ENCODE measurements at places on chromosomes 13 and 19.
A peak's percentile ranks its signal among the peaks of the same experiment; 100 is the strongest.

DNA sequence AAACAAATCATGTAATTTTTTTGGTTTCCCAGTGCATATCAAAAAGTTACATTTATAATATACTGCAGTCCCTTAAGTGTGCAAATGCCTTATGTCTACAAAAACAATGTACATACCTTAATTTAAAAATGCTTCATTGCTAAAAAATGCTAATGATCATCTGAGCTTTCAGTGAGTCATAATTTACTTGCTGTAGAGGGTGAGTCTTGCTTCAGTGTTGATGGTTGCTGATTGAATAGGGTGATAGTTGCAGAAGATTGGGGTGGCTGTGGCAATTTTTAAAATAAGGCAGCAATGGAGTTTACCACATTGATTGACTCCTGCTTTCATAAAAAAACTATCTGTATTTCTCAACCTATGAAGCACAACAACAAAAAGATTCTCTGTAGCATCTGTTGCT, 613.9 kb downstream of the TBC1D4 start:
- DNase-seq: no peak

- DNase-seq: no peak
Measured at GRCh38 chr13:103873725-103874124, 807.5 kb upstream of the SLC10A2 start.

DNA sequence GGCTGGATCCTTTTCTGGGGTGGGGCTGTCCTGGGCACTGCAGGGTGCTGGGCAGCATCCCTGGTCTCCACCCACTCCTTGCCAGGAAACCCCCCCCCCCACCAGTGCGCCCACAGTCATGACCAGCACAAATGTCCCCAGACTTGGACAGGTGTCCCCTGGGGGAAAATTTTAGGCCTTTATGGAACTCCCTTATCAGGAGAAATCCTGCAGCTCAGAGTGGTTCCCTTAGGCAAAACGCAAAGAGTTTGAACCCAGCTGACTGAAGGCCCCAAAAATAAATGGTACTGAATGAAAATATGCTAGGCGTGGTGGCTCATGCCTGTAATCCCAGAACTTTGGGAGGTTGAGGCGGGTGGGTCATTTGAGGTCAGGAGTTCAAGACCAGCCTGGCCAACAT, 51.8 kb downstream of the GADD45B start:
- no peak for DNase-seq

- DNase-seq: no peak
Measured at GRCh38 chr13:110421061-110421460, 114.0 kb downstream of the COL4A2 start.

GRCh38 chr13:71079638-71080037, 787.4 kb downstream of the DACH1 start:
- DNase-seq: no peak

- no peak for DNase-seq
Measured at GRCh38 chr19:36963280-36963679, 47.1 kb downstream of the ZNF568 start.

DNA sequence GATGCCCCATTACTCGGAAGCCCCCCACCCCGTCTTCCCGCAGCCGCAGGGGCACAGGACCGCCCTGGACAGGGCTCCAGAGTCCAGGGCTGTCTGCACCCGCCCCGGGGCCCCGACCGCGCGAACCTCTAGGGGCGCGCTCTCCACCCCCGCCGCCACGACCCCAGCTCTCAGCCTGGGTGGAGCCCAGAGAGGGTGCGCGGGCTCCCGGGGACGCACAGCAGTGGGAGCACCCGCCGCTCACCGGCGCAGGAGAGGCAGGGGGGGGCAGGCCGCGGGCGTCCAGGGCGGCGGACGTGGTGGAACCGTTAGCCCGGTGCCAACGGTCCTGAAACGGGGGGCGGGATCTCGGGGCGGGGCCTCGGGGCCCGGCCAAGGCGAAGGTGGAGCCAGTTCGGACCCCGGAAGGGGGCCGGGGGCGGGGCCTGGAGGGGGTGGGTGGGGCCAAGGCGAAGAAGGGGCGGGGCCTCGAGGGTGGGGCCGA, at the start of gene ATP8B3:
ATP8B3 (minus strand) TSS at position 335 of the 484 bp plus-strand sequence. CDS start 540 bp downstream, outside the sequence.
- peak; percentile 32 for DNase-seq

GRCh38 chr19:16367261-16367683, 42.6 kb downstream of the KLF2 start:
- no peak for DNase-seq

DNA sequence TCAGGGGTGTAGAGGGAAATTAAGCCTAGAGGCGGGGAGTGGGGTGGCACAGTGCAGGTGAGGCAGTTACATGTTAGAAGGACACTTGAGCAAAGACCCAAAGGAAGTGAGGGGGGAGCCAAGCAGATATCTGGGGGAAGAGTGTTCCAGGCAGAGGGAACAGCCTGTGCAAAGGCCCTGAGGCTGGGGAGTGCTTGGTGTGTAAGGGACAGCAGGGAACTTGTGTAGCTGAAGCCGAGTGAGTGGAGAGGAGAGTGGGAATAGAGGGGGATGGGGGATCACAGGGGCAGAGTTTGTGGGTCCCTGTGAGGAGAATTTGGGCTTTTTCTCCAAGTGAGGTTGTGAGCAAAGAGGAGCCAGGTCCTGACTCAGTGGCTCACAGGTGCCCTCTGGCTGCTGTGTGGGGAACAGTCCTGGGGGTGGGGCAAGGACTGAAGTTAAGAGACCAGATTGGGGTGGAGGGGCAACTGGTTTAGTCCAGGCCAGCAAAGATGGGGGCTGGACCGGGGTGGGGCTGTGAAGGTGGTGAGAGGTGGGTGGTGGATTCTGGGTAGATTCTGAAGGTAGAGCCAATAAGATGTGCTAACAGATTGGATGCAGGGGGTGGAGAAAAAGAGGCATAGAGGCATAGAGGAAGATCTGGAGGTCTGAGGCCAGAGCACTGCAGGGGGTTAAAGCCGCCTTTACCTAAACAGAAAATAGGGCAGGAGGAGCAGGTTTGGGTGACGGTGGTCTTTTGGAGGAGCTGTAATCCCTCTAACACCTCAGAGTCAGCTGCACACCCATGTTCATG, 75.3 kb downstream of the CACNA1A start:
- DNase-seq: no peak
